Hepatic stellate cell (primary cell): ENCODE measurements at places on chromosomes 5 and 9.
A peak's percentile ranks its signal among the peaks of the same experiment; 100 is the strongest.

DNA sequence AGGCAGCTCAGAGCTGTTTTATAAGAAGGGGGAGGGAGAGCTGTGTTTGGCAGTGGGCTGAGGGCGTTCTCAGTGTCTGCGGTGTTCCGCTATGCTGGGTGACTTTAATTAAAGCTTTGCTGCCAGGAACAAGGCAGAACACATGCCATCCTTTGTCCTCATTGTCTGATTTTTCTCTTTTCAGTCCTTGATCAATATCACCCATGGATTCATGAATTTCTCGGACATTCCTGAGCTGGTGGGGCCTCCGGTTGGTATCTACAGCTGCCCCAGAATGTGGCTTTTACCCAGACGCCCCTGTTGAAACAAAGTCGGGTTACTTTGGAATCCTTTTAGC lies 66.5 kb upstream of the TGFBR1 start:
- DNase-seq = no peak

DNA sequence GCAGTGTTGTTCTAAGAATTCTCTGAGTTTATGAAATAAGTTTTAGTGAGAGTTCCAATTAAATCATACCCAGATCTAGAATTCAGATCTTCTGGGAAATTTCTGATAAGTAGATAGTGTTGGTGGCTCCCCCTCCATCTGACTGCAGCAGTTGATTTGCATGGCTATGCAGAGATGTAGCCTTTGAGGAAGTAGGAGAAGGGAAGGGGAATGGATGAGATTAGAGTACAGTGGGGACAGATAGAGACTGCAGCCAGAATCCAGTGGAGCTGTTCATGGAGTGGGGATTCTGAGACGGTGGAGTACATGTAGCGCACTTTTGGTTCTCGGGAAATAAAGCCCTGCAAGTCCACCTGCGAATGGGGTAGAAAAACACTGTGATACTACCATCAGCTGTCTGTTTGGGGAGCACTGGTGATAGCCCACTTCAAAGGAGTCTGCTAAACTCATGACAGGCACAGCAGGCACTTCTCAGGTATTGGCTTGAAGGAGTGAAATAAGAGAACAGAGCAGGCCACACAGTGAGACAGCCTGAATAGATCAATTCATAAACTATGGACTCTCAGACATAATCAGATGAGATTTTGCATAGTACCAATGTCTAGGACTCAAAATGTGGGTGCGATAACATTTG lies 96.8 kb downstream of the ALDH1A1 start:
- DNase-seq = no peak

DNA sequence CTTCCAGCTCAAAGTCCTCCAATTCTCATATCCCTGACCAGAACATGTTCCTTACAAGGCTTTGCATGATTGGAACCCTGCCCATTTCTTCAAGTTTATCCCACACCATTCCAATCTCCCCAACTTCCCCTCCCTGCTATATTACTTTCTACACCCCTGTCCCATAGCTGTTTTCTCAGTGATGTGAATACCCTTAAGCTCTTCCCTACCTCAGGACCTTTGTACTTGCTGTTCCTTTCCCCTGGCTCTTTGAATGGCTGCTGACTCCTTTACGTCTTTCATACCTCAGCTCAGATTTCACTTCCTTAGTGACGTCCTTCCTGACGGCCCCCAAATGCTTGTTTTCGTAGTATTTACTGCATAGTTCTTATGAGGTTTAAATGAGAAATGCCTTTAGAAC lies 166.2 kb upstream of the ZNF462 start:
- DNase-seq = no peak

GRCh38 chr5:118006219-118006618 lies 982.1 kb downstream of the DTWD2 start:
- DNase-seq = no peak

DNA sequence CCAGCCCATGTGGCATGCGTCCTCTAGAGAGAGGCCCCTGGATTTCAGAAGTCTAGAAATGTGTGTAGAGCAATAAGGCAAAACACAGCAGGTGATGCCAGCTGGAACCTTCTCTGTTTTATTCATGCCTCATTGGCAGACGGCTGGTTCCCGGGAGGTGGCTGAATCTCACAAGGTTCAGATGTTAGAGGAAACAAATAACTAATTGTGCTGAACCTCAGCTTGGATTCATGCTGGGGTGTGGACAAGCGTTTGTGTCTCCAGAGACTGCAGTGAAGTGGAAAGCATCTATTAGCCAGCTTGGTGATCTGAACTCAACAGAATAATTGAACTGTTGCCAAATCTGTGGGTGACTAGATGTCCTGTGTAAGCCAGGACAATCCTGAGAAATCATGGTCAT lies 131.1 kb upstream of the NR4A3 start:
- no peak for DNase-seq

DNA sequence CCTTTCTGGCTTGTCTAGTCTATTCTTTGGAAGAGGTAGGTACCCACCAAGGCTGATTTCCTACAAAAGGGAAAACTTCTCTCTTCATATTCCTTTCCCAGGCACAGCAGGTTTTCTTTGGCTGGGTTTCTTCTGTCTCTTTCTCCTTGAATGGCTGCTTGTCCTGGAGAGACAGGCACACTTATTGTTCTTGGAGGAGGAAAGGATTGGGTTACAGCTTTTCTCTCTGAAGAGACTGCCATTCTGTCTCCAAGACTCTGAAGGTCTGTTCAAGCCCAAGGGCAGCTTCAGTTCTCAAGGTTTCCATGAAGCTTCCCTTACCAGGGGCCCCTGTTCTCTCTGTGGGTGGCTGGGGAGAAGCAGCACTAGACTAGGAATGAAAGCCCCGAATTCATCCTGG lies 33.9 kb downstream of the ACTBL2 start:
- no peak for DNase-seq

DNA sequence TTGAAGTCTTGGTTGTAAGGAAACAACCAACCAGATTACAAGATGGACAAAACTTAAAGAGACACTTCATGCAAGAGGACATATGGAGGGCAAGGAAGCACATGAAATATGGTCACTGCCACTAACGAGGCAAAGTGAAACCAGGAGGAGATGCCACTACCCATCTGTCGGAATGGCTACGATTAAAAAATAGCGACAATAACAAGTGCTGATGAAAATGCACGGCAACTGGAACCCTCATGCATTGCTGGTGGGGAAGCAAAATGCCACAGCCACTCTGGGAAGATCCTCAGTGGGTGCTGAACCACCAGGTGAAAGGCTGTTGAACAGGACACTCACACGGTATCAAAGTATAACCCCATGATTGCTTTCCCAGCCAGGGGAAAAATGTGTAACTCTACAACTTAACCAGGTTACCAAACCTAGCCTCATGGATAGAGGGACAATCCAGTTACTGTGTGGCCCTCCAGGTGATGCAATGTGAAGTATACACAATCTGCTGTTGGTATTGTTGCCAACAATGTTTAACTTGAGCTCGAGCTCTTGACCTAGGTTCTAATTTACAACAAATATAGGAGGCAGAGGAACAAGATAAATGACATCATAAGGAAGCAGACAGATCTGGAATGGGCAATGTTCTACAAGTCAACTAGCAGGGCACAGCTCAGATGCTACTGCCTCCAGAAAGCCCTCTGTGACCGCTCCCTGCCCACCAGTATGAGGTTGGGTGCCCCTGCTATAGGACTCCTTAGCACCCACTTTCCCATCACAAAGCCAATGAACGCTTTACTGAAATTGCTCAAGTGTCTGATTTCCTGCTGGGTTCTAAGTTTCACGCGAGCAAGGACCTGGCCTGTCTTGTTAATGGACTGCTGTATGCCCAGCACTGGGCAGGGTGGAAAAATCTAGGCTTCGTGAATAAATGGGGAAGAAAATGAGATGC lies 25.8 kb downstream of the SH3PXD2B start:
- DNase-seq = no peak

DNA sequence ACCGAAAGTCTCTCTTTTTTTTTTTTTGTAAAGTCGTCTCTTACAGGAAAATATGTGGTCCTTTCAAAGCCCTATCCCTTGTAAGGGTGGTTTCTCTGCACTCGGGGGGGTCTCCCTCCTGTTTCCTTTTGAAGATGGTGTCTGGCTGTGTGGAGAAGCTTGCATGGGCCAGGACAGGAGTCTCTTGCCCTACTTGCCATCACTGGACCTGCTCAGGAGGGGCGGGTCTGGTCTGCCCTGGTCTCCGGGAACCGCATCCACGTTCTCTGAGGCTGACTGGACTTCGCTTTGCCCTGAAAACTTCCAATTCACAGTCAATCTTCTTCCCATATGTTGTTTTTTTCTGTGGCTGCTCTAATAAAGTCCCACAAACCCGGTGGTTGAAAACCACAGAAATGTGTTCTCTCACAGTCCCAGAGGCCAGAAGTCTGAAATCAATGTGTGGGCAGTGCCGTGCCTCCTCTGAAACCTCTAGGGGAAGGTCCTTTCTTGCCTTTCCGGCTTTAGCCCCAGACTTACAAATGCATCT lies 92.9 kb upstream of the IER5L start:
- DNase-seq = peak; percentile 78

- no peak for DNase-seq
These were observed 1.3 kb upstream of the ITGA1 start for GRCh38 chr5:52786391-52786790.

DNA sequence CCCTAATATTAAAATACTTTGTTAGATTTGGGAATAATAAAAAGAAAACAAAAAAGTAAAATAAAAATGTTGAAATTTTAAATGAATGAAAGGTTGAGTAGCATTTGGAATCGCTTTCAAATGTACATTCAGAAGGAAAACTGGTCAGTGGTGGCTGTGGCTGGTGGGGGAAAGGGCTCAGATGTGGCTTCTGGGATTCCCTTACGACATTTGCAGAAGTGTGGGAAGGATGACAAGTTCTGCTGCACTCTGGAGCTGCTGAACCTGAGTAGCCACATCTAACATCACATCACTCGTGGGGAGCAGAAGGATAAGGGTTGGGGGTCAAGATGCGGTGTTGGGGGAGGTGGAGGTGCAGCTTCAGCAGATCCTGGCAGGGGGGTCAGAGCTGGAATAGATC lies 25.6 kb upstream of the CAST start:
- no peak for DNase-seq

DNA sequence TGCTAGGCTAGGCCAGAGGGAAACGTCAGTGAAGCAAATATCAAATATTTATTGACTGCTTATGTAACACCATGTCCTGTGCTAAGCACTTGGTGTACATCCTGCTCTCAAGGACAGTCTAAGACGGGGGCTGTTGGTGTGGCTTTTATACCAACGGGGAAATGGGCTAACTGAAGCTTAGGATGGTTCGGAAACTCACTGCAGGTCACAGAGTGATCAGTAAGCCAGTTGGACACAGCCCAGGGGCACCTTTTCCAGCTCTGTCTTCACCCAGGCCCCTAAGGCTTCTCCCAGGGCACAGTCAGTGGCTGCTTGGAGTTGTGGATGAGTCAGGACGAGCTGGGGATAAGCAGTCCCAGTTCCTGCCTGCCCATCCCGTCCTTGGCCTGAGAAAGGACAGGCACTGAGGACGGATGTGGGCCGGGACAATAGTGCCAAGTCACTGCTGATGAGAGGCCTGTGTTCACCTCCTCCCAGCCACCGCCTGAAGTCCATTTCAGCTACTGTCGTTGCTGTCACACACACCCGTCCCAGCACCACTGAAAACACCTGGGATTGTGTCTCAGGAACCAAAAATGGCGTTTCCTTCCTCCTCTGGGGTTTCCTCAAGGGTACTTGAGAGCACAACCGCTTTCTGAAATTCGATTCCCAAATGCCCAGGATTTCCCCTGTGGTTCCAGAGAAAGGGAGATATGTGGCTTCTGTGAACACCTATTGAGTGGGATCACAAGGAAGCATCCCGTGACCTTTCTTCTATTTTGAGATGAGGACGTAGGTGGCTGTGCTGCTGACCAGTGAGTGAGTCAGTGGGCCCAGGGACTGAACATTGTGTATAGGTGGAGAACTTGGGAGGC lies 17.5 kb upstream of the SPRY4 start:
- peak; percentile 67 for DNase-seq

DNA sequence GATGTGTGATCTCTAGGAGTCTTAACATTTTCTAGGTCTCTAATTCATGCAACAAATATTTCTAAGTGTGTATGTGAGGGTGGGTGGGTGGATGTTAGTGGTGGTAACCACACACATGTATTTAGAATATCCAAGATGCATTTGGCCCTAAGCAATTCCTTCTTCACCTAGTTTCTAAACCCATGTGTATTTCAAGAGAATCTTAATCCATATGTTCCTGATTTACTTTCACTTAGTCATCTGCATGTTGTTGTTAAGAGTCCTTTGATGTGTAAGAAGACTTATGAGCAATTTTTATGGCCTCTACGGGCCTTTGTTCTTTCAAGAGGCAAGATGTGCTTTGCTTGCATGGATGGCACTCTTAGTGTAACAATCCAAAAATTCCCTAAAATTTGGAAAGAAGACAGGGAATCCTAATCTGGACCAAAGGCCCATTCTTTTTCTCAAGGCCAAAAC lies 282.6 kb downstream of the SPATA31D1 start:
- no peak for DNase-seq

DNA sequence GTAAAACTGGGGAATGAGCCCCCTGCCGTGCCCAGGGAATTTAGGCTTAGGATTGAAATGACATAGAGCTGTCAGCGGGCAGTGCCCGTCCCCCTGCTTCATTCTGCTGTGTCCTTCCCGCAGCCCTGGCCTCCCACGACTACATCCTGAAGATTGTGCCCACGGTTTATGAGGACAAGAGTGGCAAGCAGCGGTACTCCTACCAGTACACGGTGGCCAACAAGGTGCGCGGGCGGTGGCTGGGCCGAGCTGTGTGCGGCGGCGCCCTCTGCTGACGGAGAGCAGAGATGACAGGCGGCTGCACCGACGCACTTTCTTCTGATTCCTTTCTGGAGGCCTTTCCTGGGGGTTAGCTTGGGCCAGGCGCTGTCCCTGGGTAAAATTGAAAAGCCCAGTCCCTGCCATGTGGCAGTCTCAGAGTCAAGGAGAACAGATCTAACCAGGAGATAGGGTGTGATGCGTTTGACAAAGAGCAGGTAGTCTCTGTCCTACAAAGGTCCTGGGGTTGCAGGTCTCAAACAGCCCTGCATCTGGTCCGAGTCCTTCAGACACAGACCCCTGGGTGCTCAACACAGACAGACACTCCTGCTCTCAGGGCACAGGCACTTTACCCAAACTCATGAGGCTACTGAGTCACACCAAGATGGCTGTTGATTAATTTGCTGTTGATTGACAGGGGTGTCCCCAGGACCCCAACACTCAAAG lies 26.8 kb upstream of the RPL26L1 start:
- peak; percentile 68 for DNase-seq

DNA sequence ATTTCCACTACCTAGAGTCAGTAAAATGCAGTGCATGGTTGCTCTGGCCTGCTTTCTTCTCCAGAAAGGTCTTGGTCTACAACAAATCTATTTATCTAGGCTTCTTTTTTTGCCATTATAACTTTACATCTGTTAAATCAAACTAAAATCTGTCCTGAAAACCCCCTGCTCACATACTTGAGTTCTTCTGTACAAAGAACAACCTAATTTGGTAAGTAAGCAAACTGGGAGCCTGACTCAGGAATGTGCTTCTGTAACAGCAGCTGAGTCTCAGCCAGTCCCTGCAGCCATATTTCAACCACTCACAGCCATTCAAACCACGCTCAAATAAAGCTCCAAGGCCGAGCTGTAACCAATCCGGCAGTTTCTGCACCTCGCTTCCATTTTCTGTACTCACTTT lies 95.8 kb downstream of the PLPP1 start:
- DNase-seq = no peak

DNA sequence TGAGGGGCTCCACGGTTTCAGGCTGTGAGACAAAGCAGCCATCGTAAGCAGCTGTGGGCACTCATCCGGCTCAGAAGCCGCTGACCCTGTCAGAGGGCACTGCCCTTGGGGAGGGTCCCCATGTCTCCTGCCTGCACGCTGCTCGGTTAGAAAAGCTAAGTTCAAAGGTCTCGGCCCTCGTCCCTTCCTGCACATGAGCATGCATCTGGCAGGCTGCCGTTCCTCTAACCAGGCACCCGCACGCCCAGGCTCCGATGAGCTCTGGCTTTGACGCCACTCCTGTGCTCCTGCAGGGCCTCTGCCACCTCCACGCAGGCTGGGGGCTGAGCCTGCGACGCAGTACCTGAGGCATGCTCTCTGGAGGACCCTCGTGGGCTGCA lies 51.3 kb downstream of the NKD2 start:
- DNase-seq = no peak
